HS-5 (cell line): ENCODE measurements at places on chromosomes 7 and 10.

DNA sequence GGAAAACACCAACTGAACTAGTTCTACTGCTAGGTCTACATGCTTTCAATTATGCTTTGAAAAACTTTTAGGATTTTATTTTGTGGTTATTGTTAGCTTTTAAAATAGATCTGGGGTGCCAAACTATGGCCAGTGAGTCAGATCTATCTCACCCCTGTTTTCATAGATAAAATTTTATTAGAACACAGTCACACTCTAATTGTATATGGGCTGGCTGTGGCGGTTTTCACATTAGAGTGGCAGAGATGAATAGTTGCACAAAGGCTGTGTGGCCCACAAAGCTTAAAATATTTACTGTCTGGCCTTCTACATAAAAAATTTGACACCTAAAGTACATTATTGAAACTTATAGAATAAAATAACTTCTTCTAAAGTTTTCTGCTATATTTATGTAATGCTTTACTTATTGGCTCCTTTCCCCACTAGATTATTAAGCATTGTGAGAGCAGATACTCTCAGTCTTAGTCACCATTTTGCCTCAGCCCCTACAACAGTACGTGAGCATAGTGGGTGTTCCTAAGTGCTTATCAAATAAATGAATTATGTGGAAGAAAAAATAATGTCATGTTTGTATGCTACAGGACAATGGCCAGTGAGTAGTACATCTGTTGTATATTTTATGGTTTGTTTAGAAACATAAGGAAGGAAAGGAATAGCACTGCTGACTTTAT is 5.4 kb upstream of the SUV39H2 start:
- DNase-seq, result no peak

DNA sequence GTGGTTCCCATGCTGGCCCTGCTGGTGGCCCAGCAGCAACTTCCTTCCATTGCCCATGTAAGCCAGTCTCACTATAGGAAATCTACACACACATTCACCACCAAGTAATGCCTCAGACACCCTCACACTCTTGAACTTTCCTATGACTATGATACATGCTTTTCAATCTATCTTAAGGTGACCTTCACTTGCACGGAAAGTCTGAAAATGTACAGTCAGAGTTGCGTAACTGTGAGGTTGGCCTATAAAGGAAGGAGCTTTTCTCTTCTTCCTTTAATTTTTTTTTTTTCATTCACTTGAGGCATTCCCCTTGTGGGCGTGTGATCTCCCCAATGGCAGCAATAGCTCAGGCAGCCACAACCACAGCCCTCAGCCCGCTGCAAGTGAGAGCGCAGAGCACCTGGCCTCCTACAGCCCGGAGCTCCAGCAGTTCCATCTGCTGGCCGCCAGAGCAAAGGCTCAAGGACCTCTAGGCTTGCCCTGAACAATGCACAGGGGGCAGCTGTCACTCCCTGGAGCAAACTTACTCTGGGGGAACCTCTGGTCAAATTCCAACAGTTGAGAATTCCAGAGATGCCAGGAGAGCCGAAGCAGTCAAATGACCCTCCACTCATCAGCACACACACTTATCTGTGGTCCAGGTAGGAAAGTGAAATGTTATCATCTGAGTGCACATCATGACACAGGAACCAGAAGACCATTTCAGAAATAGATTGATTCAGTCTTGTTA is 123.1 kb upstream of the ADO start:
- DNase-seq, result no peak

GRCh38 chr7:90209776-90210175 is 1.8 kb upstream of the STEAP2 start:
- DNase-seq, result no peak

GRCh38 chr10:86261941-86262687 is 104.5 kb downstream of the GRID1 start:
- no peak for DNase-seq

GRCh38 chr10:130936851-130937250 is 374.7 kb downstream of the TCERG1L start:
- DNase-seq, result no peak

DNA sequence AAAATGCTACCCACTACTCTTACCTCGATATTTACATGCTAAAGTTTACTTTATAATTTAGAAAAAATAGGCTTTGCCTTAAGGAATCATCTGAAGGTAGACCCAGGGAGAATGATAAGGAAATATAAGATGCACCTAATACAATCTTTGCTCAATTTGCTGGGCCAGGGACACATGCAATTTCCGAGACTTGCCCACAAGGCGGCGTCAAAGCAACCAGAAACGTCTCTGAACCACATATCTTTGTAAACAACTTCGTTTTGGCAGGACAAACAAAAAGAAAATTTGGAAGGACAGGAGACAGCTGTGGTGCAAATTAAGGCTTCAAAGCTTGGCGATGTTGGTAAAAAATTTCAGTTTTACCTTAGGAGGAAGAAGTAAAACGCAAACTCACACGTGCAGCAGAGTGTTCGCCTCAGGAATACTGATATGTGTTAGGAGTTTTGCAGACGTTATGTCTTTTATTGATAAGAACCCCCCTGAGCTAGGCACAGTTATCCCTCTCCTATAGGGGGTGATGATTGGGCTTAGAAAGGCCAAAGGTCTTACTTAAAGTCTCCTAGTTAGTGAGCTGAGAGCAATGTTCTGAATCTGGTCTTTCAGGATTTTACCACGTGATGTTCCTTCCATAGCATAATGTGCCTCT is 134.3 kb downstream of the PRKCQ start:
- no peak for DNase-seq
